ENCODE measurements at places on chromosomes 1 and 21. TPM values are rescaled to one million over a fixed set of nuclear protein-coding genes. Genes with fewer than 3 reads are reported as not detected.

Gene ZNF593OS
- total RNA-seq: not detected

Gene OR4F29
- total RNA-seq: not detected

Gene HSD3B1
- not detected for total RNA-seq

Gene FNBP1L
- total RNA-seq: 32.9 TPM

Gene LIN28A
- not detected for total RNA-seq

Gene NLRP3
- 0.82 TPM for total RNA-seq

Gene NEGR1
- total RNA-seq: 10.0 TPM

Gene MROH7
- 37.0 TPM for total RNA-seq

Gene LMNA
- 344 TPM for total RNA-seq

Gene SERTAD4
- 1.6 TPM for total RNA-seq

Gene FCRL2
- total RNA-seq: 10.8 TPM

Gene FMO1
- not detected for total RNA-seq

Gene GPR25
- not detected for total RNA-seq

Gene DUSP12
- total RNA-seq: 28.4 TPM

Gene RNU1-3
- under 0.01 TPM for total RNA-seq

Gene NTRK1
- not detected for total RNA-seq

Gene BOLA1
- total RNA-seq: 61.0 TPM

Gene PROK1
- not detected for total RNA-seq

Gene SLC44A3
- 58.7 TPM for total RNA-seq

Gene SLC5A9
- not detected for total RNA-seq

Gene FAM163A
- total RNA-seq: 0.48 TPM

Gene DISP1
- 4.0 TPM for total RNA-seq

Gene LRRC40
- total RNA-seq: 14.1 TPM

Gene OXCT2
- 7.1 TPM for total RNA-seq

Gene ISG15
- total RNA-seq: 40.8 TPM

Gene SYNC
- total RNA-seq: 30.4 TPM

Gene DISC1
- total RNA-seq: 11.1 TPM

Gene KRTAP19-3
- total RNA-seq: not detected

Gene LRRC39
- 0.82 TPM for total RNA-seq

Gene RSPH1
- 7.1 TPM for total RNA-seq

Gene TMCC2
- total RNA-seq: 1.1 TPM

Gene SPRR2E
- total RNA-seq: not detected

Gene TP53BP2
- total RNA-seq: 32.9 TPM

Gene OPRD1
- not detected for total RNA-seq

Gene KRTAP11-1
- total RNA-seq: not detected

All from transverse colon (tissue), 4 donors.